ENCODE measurements at places on chromosomes 1 and 21.

DNA sequence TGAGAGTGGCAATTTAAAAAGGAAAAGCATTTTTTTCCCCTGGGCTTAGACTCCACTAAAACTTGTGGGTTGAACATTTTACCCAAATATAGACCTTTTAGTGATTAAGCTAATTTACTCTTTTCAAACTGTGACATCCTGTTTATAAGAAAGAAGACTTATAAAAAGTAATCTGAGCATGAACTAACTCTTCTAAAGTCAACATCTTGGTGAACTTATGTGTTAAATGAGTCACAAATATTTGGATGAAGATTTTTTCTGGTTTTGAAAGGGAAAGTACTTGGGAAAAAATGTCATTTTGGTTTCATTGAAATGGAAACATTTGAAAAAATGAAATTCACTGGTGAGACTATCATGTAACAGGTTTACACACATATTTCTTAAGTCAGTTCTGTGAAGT lies 109.8 kb downstream of the KCNK2 start:
- no peak for DNase-seq

DNA sequence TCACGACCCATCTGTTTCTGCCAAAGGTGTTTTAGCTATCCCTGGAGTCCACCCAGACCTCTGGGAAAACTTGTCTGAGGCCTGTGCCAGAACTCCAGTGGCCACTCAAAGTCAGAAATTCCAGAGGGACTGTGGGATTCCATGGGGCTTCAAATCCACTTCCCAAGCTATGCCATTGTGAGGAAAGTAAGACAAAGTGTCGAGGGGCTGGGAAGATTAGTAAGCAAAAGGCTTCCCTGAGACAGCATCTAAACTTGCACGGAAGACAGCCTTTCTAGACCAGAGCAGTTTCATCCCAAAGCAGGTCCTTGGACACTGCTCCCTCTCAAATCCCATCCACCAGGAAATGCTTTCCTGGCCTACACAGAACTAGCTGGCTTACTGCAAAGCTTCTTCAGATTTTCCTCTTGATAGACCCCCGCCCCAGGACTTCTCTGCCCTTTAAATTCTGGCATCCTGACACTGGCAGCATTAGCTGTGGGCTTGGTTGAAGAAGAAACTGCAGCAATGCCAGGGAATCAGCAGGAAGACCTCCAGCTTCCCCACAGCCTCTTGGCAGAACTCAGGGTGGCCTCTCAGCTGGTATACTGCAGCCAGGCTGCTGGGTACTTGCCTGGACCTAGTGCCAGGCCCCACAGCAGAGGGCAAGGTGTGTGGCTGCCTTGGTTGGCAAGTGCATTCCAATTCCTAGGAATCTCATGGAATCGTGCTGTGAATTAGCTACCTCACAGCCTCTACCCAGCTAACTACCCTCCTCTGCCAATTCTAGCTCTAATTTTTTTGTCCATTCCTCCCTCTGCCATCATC lies 27.3 kb upstream of the LMX1A start:
- no peak for DNase-seq

GRCh38 chr1:3917761-3918160 lies 17.7 kb upstream of the C1orf174 start:
- no peak for DNase-seq

- DNase-seq, result no peak
Observed at GRCh38 chr1:117613249-117613968, 7.6 kb downstream of the TENT5C start.

All from stimulated activated naive CD4-positive, alpha-beta T cell (primary cell).